T-cell (primary cell): ENCODE measurements at places on chromosomes 1 and 21.

DNA sequence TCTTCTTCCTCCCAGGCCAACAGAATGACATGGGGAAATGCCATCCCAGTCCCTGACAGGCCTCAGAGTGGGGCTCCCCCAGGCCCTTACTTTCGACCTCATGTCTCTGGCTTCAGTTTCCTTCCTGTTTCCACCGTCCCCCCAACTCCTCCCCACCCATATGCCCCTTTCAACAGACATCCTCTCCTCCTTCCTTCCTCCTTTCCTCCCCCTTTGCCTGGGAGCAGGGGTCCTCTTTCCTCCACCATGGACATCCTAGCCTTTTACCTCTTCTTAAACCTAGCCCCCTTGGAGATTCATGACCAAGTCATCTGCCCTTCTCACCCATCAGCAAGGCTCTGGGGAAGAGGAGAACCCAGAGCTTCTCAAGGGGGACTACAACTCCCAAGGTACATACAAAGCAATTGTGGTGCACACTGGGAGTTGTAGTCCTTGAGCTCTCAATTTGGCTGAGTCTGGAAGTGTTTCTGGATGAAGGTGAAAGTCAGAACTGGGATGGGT lies 4.0 kb downstream of the ZBTB7B start:
- H3K27me3 ChIP-seq, result no peaks in the 10 kb centered on the region
- H3K36me3 ChIP-seq, result no peaks in the 10 kb centered on the region

GRCh38 chr1:55474168-55474786 lies 259.1 kb upstream of the USP24 start:
- no peak for DNase-seq
- H3K27me3 ChIP-seq, result no peaks in the 10 kb centered on the region
- no peaks in the 10 kb centered on the region for H3K4me1 ChIP-seq

- H3K27ac ChIP-seq, result no peak overlapping the region
- DNase-seq, result no peak
- no peak overlapping the region for H3K4me3 ChIP-seq
- no peaks in the 10 kb centered on the region for H3K4me1 ChIP-seq
- H3K27me3 ChIP-seq, result peaks cover 10% of the 10 kb centered on the region
- no peaks in the 10 kb centered on the region for H3K36me3 ChIP-seq
These were observed 42.6 kb downstream of the PLEKHA6 start for GRCh38 chr1:204317170-204317569.

DNA sequence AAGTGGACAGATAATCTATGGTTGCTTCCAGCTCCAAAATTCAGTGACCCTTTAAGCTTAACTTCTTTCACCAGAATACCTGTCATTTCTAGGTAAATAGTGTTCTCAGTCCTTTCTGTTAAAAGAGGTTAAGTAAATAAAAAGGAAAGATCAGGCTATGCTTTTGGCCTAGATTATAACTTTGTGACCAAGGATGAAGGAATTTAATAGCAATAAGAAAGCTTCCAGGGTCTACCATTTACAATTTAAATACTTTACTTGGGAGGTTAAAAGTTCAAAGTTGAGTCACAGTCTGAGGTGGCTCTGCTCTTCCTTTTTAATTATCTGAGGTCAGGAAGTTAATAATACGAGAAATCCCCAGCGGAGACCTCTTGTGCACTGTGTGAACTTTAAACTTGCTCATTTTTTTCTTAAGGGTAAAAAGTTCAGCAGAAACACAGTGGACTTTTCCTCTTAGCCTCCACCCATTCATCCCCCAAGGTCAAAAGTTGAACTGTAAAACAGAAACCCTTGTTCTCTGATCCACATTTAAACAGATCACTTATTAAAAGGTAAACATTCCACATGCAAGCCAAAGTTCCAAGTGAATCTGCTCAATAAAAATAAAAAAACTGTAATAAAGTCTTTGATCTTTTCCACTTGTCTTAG lies 187.1 kb downstream of the NRIP1 start:
- H3K36me3 ChIP-seq, result no peaks in the 10 kb centered on the region
- H3K4me3 ChIP-seq, result no peak overlapping the region

- no peaks in the 10 kb centered on the region for H3K27me3 ChIP-seq
- no peak overlapping the region for H3K4me3 ChIP-seq
- no peaks in the 10 kb centered on the region for H3K4me1 ChIP-seq
- no peaks in the 10 kb centered on the region for H3K36me3 ChIP-seq
- H3K27ac ChIP-seq, result no peak overlapping the region
These were observed 100.1 kb downstream of the MAN1A2 start for GRCh38 chr1:117467336-117467735.

DNA sequence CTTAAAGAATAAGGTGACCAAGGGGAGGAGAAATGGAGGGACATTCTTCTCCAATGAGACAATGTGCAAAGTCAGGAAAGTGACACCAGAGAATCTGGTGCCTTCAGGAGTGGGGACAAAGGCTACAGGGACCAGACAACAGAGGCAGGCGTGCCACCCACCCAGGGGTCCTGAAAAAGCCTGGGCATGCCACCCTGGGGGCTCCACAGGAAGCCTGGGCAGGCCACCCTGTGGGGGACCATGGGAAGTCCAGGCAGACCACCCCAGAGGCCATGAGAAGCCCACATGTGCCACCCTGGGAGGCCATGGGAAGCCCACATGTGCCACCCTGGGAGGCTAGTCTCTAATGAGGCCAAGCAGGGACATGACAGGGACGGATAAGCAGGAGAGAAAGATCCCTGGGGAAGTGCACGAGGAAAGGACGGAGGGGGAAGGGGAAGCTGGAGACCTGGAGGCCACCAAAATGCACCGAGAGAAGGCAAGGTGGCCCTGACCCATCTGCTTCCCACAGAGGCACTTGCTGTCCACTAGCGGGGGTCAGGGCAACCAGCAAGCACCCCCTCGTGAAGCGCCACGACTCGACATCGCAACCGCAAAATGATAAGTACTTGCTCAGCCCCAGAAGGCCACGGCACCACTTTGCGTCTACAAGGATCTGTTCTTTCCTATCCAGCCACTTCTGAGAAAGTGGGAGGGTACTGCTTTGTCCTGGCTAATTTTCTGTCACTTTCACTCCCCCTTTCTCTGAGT lies 7.2 kb upstream of the PDE9A start:
- no peak for DNase-seq
- H3K36me3 ChIP-seq, result no peaks in the 10 kb centered on the region
- no peak overlapping the region for H3K27ac ChIP-seq

DNA sequence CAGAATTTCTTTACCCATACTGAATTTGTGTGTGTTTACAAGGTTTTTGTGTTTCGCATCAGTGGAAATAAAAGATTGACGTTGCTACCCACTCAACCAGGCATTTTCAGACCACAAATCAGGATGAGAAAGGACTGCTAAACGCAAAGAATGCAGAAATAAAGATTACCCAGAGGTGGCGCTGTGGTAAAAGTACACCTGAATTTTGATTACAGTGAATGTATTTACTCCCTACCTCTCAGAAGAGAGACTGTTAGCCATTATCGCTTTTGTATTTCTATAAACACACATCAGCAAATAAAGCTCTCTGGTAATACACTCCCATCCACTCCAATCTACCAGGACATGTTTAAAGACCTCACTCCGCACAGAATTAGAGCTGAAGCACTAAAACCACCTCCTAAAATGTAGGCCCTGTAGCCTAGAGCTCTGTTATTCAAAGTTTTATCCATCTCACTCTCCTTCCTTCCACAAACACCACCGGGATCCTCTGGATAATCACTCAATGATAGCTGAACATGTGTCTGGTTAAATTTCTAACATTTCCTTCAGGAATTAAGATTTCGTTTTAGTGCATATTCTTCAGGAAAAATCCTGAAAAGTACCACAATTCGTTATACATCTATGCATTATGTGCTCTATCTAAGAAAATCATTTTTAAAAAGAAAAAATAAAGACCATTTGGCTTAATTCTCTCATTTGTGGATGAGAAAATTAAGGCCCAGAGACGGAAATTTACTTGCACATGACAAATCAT lies 2.5 kb upstream of the LMO4 start:
- no peak for DNase-seq
- no peak overlapping the region for H3K4me3 ChIP-seq
- H3K4me1 ChIP-seq, result peaks cover 13% of the 10 kb centered on the region
- H3K27me3 ChIP-seq, result no peaks in the 10 kb centered on the region
- no peaks in the 10 kb centered on the region for H3K36me3 ChIP-seq

GRCh38 chr1:3590951-3591865 lies 20.1 kb downstream of the MEGF6 start:
- no peaks in the 10 kb centered on the region for H3K36me3 ChIP-seq
- no peak for DNase-seq
- H3K27me3 ChIP-seq, result no peaks in the 10 kb centered on the region
- no peaks in the 10 kb centered on the region for H3K4me1 ChIP-seq
- no peak overlapping the region for H3K27ac ChIP-seq

GRCh38 chr1:172141341-172141881 lies 279.1 kb upstream of the C1orf105 start:
- no peaks in the 10 kb centered on the region for H3K36me3 ChIP-seq
- H3K4me1 ChIP-seq, result no peaks in the 10 kb centered on the region
- H3K27me3 ChIP-seq, result no peaks in the 10 kb centered on the region
- no peak overlapping the region for H3K4me3 ChIP-seq
- DNase-seq, result no peak

DNA sequence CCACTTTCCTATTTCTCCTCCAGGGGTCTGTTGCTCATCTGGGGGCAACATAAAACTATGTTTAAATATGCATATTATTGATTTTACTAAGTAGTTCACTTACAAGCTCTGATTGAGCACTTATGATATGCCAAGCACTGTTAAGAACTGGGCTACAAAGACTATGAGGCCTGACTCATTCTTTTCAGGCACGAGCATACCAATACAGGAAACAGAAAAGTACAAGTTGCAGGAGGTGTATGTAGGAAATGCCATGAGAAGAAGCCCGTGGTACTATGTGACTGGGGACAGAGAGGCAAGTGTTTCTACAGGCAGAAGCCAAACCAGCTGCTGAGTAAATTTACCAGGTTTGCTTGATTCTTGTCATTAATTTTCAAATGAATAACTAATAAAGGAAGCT lies 120.4 kb upstream of the PTGFR start:
- no peaks in the 10 kb centered on the region for H3K36me3 ChIP-seq
- H3K27me3 ChIP-seq, result no peaks in the 10 kb centered on the region
- DNase-seq, result no peak
- no peak overlapping the region for H3K4me3 ChIP-seq

GRCh38 chr1:90726986-90727480 lies 9.9 kb upstream of the BARHL2 start:
- H3K36me3 ChIP-seq, result no peaks in the 10 kb centered on the region
- no peak overlapping the region for H3K27ac ChIP-seq
- no peak for DNase-seq
- peaks cover 12% of the 10 kb centered on the region for H3K4me1 ChIP-seq
- peaks cover 74% of the 10 kb centered on the region for H3K27me3 ChIP-seq

GRCh38 chr1:162847839-162848453 lies 13.0 kb downstream of the CCDC190 start:
- no peaks in the 10 kb centered on the region for H3K36me3 ChIP-seq
- peaks cover 5% of the 10 kb centered on the region for H3K27me3 ChIP-seq
- H3K4me1 ChIP-seq, result no peaks in the 10 kb centered on the region
- peak; percentile 80 for DNase-seq

DNA sequence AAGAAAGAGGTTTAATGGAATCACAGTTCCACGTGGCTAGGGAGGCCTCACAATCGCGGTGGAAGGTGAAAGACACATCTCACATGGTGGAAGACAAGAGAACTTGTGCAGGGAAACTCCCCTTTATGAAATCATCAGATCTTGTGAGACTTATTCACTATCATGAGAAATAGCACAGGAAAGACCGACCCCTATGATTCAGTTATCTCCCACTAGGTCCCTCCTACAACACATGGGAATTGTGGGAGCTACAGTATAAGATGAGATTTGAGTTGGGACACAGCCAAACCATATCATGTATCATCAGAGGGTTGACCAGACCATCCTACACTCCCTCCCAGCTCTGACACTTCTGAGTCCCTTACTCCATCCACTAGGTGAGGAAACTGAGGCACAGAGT lies 143.9 kb upstream of the KLHDC7A start:
- no peak overlapping the region for H3K4me3 ChIP-seq
- no peaks in the 10 kb centered on the region for H3K36me3 ChIP-seq
- DNase-seq, result no peak

- H3K27ac ChIP-seq, result no peak overlapping the region
- no peak overlapping the region for H3K4me3 ChIP-seq
- H3K27me3 ChIP-seq, result no peaks in the 10 kb centered on the region
- no peaks in the 10 kb centered on the region for H3K4me1 ChIP-seq
These were observed 261.0 kb downstream of the ASTN1 start for GRCh38 chr1:176903474-176903873.

DNA sequence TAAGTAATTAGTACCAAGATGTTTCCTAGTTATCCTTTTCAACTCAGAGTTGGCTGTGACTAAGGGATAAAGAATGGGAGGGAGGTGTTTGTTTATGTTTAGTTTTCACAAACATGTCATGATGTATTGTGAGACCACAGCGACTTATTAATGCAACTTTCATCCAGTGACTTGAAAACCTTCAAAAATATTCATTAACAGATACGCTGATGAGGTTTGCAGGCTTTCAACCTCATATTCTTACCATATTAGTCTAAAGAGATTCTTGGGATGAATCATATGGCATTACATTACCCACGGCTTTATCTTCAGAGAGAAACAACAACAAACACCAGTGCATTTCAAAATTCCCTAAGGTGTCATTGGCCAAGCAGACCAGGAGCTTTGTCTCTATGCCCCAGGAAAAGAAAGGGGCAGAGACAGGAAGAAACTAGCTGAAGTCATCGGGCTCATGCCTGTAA lies 36.4 kb downstream of the PALMD start:
- no peaks in the 10 kb centered on the region for H3K4me1 ChIP-seq
- DNase-seq, result no peak
- H3K27ac ChIP-seq, result no peak overlapping the region
- no peaks in the 10 kb centered on the region for H3K27me3 ChIP-seq

GRCh38 chr21:31917108-31917507 lies 44.3 kb downstream of the HUNK start:
- H3K4me1 ChIP-seq, result no peaks in the 10 kb centered on the region
- DNase-seq, result no peak
- no peak overlapping the region for H3K4me3 ChIP-seq
- H3K36me3 ChIP-seq, result no peaks in the 10 kb centered on the region
- H3K27ac ChIP-seq, result no peak overlapping the region
- no peaks in the 10 kb centered on the region for H3K27me3 ChIP-seq

DNA sequence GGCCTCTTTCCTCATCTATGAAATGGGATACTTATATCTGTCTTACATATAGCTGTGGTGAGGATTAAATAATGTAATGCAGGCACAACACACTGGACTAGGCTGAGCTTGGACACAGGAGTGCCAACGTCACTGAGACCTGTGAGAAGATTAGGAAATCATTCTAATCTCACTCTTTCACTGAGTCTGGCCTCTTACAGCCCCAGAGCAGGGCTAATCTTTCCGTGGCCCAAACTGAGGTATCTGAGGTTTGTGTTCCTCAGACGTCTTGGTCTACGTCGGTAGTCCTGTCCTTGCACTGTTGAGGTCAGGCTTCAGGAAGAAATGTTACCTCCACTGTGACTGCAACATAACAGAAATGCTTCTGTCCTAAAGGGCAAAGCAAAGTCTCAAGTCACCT lies 22.6 kb upstream of the A3GALT2 start:
- H3K4me3 ChIP-seq, result no peak overlapping the region
- H3K4me1 ChIP-seq, result peaks cover 22% of the 10 kb centered on the region
- H3K27ac ChIP-seq, result no peak overlapping the region
